CD4-positive, alpha-beta T cell treated with Interleukin-15 for 4 hours (primary cell): ENCODE measurements at places on chromosomes 3 and 15.

DNA sequence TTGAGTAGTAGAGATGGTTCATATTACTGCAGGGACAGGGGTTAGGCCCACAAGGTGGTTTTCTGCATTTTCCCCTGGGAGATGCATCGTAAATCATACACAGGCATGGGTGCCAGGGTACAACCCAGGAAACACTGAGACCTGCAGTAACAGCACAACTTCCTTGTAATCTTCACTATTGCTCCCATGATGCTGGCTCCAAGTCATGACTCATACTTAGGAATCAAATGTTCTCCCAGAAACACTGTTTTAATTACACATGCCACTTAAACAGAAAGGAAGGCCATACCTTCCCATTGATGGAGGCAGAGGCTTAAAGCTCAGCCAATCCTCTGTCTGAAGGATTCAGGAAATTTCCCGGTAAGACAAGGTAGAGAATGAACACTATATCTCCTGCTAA is 106.5 kb downstream of the ERC2 start:
- no peak for DNase-seq

GRCh38 chr15:80418892-80419537 is 14.8 kb downstream of the ARNT2 start:
- DNase-seq = no peak

- peak; percentile 33 for DNase-seq
These were observed 70.7 kb downstream of the TOP2B start for GRCh38 chr3:25594007-25594502.

GRCh38 chr3:176992565-176992964 is 204.7 kb downstream of the TBL1XR1 start:
- no peak for DNase-seq

DNA sequence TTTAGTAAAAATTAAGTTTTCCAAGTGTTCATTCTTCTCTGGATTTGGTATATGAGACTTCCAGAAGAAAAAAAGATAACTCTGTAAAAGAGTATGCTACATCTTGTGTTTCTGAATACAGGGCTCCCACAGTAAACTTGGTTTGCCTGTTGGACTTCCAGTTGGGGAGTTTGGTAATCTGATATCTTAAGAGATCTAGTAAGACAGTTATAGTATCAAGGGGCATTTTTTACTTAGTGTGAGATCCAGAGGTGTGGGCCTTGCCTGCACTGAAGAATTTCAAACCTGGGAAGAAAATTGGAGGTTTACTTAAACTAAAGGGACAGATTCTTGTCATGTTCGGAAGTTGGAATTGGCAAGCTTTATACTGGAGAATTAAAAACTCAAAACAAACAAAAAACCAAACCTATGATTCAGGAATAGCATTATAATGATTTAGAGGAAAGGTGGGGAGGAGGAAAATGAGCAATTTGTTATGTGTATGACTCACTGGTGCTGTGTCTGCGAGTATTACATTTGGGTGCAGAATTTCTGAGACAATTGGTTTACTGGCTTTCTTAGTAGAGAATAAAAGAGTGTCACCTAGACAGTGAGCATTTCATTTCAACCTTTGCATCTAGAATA is 58.9 kb upstream of the ULK4 start:
- DNase-seq = no peak

DNA sequence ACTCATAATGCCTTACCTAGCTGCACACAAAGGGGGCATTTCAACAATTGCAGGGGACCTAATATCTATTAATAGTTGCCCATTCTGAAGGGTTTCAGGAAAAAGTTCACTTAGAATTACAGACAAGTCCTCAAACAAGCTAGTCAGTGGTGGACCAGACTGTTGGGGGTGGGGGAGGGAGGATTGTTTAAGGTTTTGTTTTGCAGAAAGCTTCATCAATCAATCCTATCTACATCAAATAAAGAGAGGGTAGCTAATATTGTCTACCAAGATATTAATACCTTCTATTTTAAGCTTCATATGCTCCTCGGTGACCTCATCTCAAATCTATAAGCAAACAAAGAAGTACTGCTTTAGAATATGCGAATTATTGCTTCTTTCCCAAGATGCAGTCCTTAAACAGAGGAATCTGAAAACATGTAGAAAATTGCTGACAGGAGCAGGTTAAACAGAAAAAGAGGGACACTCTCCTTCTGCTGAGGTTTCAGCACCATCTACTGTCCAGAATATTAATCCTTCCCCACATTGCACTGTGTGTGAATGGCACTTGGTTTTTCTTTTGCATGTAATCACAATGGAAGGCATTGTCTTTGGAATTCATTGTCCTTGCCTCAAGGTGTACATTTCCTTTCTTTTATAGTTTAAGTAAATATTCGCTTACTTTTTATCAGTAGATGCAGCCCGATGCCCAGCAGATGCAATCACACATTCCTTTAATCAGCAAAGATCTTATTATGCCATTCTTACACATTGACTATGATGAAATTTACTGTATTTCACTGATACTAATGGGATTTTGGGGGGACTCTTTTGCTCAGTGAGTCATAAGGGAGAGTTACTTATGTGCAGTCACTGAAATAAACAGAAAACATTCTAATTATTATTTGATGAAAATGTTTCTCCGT is 94.7 kb downstream of the IL5RA start:
- DNase-seq = no peak

- no peak for DNase-seq
These were observed 19.1 kb upstream of the TM4SF4 start for GRCh38 chr3:149455366-149455765.

GRCh38 chr3:159029306-159030026 is 227.6 kb downstream of the MFSD1 start:
- no peak for DNase-seq

DNA sequence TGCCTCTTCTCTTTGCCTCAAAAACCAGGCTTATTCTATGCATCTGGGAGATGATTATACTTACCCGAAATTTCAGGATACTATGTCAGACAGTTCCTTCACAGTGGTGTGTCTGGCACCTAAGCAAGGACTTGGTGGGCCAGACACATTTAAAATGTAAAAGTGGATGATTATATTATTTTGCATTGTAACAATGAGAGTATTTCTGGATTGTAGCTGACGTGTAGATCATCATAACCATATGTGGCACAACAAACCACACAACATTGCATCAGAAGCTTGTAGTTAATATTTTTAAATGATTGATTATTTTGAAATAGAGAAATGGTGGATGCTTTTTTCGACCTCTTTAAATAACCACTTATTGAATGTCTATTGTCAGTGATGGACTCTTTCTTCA is 109.0 kb downstream of the TIGIT start:
- no peak for DNase-seq

DNA sequence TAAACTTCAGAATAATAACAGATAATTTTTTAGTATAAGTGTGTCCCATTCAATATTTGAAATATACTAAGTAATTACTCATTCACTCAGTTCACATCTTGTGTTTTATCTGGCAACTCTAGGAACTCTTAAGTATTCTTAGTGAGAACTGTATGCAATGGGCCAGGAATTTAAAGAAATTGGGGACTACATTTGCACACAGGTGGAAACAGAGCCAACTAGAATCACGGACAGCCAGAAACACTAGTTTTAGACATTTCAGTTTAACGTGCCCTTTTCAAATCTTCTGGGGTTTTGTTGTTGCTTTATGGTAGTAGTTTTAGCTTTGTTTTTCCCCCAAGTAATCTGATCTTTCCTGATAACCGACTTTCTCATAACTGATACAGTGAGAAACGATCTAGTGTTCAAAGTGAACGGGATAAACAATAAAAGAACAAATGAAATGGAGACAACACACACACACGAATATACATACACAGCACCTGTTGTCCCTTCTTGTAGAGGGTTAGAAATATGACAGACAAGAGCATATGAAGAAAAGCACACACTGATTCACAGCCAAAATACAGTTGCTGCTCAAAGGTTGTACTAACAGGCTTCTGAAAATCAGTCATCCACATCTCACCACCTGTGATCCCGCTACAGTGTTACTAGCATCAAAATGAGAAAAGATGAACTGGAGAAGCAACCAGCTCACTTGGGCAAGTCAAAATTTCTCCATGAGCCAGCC is 167.0 kb downstream of the FMN1 start:
- DNase-seq = no peak

GRCh38 chr3:173398111-173398479 is 551 bp downstream of the NLGN1 start:
- DNase-seq = no peak

DNA sequence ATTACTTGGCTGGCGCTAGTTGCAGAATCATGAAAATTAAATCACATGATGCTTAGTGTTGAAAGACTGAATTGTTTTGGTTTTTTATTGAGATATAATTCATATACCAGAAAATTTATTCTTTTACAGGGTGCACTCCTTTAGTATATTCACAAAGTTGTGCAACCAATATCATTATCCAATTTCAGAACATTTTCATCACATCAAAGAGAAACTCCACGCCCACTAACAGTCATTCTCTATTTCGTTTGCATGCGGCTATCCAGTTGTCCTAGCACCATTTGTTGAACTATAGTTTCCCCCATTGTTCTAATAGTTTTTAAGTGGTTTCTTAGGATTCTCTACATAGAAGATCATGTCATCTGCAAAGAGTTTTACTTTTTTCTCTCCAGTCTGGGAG is 3.7 kb downstream of the EHD4 start:
- no peak for DNase-seq

GRCh38 chr15:78075490-78076230 is 1.9 kb downstream of the TBC1D2B start:
- DNase-seq = no peak

DNA sequence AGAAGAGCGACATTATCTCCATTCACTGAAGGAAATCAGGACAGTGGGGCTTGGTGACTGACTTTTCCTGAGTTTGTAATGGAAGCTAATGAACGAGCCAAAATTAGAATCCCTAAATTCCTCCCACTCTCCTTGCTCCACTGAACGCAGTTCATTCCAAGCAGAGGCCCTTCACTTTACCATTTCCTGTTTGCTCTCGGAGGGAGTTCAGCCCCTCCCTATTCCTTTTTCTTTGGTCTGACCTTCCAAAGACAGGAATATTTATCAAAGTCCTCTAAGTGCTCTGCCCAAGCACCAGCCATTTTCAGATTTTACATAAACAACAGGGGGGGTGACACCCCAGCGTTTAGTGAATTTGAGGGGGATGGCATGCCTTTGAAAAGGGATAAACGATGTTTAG is 24.0 kb upstream of the PTPRG start:
- DNase-seq = no peak

GRCh38 chr3:66039590-66039887 is 821 bp upstream of the MAGI1 start:
- DNase-seq = no peak

DNA sequence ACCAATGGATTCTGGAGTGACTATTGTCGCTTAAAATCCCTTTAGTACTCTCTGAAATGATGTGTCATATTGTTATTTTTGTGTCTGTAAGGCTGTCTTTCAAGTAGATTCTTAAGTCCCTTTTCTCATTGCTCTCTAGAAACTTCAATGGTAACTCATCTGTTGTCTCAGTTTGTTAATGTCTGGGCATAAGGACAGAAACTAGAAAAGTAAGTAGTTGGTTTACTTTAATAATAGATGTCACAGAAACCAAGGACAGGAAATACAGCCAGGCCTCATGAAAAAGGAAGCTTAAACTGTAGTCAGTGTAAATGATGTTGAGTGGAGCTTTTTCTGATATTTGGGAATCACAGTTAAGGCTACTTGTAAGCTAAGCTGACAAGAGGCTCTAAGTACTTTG is 730.2 kb upstream of the DPPA4 start:
- no peak for DNase-seq

- DNase-seq = no peak
These were observed 14.6 kb upstream of the IL17RD start for GRCh38 chr3:57179580-57180410.

- no peak for DNase-seq
These were observed 105.1 kb downstream of the MECOM start for GRCh38 chr3:169558371-169558770.

DNA sequence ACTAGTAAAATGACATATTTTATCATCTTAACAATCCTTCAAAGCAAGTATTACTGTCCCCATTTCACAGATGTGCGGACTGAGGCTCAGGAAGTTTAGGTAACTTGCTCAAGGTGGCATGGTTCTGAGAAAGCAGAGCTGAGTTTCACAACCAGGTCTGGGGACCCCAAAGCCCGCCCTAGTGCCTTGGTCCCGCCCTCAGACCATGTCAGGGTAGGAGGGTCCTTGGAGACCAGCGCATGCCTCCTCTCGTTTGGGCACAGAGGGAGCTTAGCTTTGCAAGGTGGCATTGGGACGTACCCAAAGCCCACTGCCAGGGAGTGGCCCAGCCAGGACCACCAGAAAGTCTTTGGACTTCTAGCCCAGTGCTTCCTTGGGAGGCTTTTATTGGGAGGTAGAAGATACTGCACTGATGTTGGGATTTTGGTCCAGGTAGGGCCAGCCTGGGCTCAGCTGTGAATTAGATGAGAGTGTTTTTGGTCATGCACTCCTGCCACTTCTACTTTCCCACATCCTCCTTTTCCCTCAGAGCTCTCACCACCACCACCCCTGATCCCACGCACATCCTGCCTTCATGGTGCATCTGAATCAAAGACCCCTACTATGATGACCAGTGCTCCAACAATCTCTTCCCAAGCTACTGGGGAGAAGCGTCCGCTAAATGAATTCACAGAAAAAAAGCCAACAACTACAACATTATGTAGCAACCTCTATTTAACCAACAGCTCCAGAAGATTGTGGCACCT is 307.9 kb downstream of the TLE3 start:
- DNase-seq = no peak

GRCh38 chr15:34031987-34032760 is 6.8 kb downstream of the AVEN start:
- DNase-seq = no peak

- DNase-seq = no peak
These were observed 69.0 kb downstream of the MGLL start for GRCh38 chr3:127753338-127753737.

- DNase-seq = no peak
These were observed 131.2 kb upstream of the TRIM42 start for GRCh38 chr3:140546649-140547048.

GRCh38 chr3:35705904-35706303 is 66.6 kb downstream of the ARPP21 start:
- DNase-seq = no peak
